NCI-H1694 treated with DMSO at 0.1 percent for 48 hours (cell line): ENCODE measurements at places on chromosomes 6 and 20.

- DNase-seq: no peak
These were observed 1.8 kb downstream of the TPD52L1 start for GRCh38 chr6:125155344-125155743.

- DNase-seq: peak; percentile 68
These were observed 42.8 kb downstream of the INSM1 start for GRCh38 chr20:20410678-20411077.

GRCh38 chr6:100281471-100281901, 183.2 kb downstream of the SIM1 start:
- DNase-seq: no peak

DNA sequence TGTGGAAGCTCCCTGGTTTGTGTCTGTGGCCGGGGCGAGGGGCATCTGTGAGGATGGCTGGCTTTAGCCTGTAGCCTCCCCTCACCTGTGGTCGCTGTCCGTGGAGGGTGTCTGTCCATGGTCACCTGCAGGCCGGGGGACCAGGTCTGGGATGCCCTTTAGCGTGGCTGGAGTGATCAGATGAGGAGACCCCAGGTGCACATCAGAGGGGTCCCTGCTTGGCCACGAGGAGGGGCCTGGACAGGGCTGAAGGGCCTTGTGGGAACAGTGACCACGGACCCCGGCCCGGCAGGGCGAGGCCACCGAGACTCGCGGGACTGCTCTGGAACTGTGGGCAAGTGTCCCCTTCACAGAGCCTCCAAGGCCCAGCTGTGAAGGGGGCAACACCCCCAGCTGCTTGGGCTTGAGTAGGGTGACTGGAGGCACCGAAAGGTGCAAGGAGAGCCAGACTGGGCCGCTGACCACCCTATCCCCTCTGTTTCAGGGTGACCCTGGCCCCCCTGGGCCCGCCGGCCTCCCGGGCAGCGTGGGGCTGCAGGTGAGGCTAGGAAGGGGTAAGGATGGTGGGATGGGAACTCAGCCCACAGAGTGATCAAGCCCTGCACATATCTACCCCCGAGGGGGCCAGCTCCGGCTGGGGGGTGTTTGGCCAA, 8.6 kb downstream of the COL9A3 start:
- DNase-seq: no peak

DNA sequence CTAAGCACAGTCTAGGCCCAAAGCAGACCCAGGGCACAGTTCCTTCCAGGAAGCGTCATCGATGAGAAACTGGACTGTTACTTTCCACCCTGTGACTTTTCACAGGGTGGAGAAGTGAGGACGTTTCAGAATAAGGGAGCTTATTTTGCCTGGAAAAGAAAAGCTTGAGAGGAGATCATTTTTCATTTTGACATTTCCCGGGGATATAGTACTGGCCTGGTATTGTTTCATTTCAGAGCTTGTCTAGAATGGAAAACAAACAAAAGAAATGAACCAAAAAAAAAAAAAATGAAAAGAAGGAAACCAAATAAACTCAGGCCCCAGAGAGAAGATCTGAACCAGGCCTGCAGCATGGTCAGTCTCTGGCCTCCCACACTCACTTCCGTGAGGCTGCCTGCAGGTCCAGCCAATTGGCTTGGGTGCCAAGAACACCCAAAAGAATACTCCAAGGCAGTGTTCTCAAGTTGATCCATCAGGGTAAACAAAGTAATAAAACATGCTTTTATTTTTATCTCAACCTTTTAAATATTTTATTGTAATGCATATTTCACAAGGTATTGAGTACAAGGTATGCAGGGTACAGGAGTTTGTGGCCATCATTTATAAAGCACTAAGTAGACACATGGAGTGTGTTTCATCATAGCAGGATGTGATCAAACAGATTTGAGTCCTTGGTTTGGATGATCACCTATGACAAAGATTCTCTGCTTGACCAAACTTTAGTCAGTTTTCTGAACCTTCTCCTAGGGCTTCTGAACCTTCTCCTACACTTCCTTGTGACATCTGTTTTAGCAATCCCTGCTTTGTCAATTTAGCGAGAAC, 176.9 kb upstream of the GGTLC1 start:
- no peak for DNase-seq

- DNase-seq: no peak
These were observed 271.4 kb downstream of the ALDH8A1 start for GRCh38 chr6:134678436-134678889.

DNA sequence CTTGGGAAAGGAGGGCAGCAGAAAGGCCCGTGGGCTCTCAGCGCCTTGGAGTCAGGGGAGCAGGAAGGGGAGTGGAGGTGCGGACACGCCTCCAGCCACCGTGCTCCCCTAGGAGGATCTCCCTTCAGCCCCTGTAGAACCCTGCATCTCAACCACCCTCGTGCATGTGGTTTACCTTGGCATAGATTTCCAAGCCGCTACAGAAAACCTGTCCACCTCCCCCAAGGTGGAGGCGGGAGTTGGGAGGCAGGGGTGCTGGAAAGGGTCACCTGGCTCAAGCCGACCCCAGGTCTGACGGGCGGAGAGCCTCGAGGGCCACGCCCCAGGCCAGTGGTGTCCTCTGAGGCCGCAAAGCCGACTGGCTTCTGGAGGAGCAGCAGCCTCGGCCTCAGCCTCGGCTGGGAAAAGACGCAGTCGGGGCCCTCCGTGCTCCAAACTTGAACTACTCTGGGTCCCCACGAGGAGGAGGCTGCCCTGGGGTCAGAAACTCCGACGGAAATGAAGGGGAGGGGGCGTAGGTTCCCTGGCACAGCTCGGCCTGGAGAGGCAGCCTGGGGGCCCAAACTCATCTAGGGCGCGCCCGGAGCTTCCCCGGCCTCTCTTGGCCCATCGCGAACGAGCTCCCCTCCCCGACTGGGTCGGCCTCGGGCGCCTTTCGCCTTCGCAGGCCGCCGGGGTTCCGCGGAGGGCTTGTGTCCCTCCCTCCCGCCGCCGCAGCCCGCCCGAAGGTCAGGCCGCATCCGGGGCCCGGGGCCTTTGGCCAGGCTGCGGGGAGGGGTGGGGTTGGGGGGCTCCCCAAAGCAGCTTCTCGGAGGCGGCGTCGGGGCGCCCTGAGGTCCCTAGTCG, 6.3 kb upstream of the FOXF2 start:
- DNase-seq: no peak

DNA sequence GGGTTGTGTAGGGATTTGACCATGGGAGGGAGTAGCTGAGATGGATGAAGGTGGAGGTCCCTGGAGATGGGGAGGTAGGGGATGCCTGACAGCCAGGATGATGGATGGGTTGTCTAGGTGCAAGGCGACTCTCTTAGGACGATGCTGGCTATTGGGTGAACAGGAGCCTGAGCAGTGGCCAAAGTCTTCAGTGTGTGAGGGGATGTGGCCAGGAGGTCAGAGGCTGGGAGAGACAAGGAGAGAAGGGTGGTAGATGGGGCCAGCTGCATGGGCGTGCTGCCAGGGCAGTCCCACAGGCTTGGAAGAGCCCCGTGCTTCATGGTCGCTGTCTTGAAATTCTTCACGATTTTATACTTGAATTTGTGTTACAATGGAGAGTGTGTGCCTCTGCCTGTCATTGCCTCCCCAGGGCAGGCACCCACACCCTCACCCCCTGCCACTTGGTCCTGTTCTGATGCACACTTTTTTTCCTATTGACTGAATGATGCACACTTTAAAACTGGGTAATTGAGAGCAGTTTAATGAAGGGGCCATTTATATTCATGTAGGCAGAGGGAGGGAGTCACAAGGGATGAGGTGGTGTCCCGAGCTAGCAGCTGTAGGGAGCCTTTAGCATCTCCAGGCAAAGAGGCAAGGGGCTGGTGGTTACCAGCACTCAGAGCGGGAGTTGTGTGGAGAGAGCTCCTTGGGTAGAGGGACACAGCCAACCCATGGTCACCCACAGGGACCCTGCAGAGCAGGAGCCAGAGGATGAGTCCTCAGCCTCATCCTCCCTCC, 120.7 kb downstream of the DHX35 start:
- DNase-seq: no peak

- no peak for DNase-seq
These were observed 81.3 kb upstream of the ASCC3 start for GRCh38 chr6:100962466-100962865.

DNA sequence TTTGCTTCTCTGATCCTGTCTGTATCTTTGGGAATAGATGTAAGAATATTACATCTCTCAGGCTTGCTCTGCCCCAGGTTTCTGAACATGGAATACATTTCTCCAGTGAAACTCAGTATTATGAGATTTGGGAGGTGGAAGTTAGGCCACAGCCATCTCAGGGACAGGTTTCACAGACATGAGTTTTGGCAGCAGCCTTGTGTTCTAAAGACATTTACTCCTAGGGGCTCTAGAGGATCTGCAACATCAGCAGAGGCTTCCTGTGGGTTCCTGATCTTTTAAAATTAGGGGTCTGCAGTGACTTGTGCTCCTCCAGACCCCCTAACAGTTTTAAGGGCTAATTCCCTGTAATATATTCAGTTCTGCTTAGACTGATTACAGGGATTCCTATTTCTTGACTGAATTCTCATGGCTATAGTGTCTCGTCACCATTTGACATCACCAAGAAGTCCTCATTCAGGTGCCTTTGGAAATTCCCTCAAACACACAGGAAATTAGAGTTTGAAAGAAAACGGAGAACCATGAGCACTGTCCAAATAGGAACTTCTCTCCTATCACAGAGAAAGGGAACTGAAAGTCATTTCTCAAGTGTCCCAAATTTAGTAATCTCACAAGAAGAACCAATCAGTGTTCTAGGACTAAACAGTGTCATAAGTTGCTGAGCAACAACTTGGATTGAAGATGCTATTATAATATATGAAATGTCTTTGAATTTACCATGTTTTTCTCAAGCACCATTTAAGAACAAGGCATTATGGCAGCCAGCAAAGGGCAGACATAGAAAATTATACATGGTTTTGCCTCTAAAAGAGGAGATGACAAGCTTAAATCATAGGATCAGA, 2.5 kb upstream of the HLA-DRA start:
- no peak for DNase-seq

GRCh38 chr6:11235062-11235461, 2.6 kb upstream of the NEDD9 start:
- no peak for DNase-seq

DNA sequence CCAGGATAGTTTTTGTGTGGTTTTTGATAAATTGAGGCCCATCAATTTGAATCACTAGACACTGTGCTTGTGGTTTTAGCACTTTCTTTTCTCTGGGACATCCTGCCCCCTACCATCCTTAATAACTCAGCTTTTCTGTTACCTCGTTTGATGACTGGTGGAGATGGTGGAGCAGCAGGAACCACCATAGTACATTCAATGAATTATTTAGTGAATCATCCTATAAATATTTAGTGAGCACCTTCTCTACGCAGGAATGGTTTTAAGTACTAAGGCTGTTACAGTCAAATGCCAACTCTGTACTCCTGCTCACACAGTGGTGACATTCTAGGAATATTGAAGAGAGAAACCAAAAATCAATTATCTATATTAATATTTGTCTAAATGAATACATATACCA, 585.2 kb downstream of the HAO1 start:
- DNase-seq: no peak

GRCh38 chr20:9059931-9060330, 9.0 kb upstream of the PLCB4 start:
- DNase-seq: no peak

- no peak for DNase-seq
These were observed 29.3 kb upstream of the EMILIN3 start for GRCh38 chr20:41395667-41396664.

DNA sequence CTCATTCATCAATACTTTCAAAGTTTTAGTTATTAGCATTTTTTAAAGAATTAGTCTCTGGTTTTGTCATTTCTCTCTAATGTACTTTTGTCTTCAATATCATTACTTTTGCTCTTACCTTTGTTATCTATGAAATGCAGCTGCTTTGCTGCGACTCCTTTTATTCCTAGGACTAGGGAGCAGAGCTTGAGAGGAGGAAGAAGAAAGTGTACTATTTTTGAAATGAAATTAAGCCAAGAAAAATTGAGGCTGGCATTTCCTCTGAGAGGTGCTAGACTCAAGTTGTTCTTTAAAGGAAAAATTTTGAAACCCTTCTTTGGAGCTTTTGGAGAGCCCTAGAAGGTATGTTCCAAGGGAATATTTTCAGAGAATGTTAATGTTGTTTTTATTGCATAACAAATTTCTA, 48.3 kb upstream of the MRAP2 start:
- DNase-seq: no peak

GRCh38 chr20:63529861-63530787, 7.1 kb downstream of the PTK6 start:
- no peak for DNase-seq

GRCh38 chr6:63573899-63574553, 1.7 kb downstream of the LOC128125822 start:
- DNase-seq: peak; percentile 41
